Adrenal gland (tissue), 19 donors: ENCODE measurements at places on chromosomes 7 and 10. TPM values are rescaled to one million over a fixed set of nuclear protein-coding genes. Genes with fewer than 3 reads are reported as not detected.

The VPS26A gene
- 25.1 TPM for total RNA-seq

The PGAM2 gene
- 3.1 TPM for total RNA-seq

GRCh38 chr10:132723330-132723970 is 62.5 kb downstream of the NKX6-2 start:
- no peaks in the 10 kb centered on the region for H3K27me3 ChIP-seq
- peaks cover 14% of the 10 kb centered on the region for H3K36me3 ChIP-seq
- H3K4me3 ChIP-seq = no peak overlapping the region
- no peak for DNase-seq
- H3K27ac ChIP-seq = no peak overlapping the region

DNA sequence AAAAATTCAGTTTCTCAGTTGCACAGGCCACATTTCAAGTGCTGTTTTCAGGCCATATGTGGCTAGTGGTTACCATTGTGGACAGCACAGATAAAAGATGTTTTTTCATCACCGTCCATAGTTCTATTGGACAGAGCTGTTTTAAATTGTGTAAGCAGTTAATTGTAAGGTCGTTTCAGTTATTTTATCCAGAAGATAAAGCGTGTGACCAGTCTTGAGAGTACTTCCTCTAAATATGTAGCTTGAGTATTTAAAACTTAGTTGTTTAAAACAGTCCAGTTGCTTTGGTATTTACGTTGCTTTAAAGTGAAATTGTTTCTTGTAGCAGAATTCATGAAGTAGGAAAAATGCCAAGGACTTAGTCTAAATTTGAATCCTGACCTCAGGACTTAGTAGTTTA is 66.9 kb downstream of the ZNRF2 start:
- H3K4me1 ChIP-seq = peaks cover 5% of the 10 kb centered on the region
- no peaks in the 10 kb centered on the region for H3K36me3 ChIP-seq
- no peak for DNase-seq
- H3K4me3 ChIP-seq = no peak overlapping the region
- no peaks in the 10 kb centered on the region for H3K27me3 ChIP-seq
- no peak overlapping the region for H3K27ac ChIP-seq

- H3K4me3 ChIP-seq = no peak overlapping the region
- no peaks in the 10 kb centered on the region for H3K27me3 ChIP-seq
- no peaks in the 10 kb centered on the region for H3K4me1 ChIP-seq
- H3K27ac ChIP-seq = no peak overlapping the region
These were observed 7.7 kb downstream of the UBTD1 start for GRCh38 chr10:97506199-97506991.

DNA sequence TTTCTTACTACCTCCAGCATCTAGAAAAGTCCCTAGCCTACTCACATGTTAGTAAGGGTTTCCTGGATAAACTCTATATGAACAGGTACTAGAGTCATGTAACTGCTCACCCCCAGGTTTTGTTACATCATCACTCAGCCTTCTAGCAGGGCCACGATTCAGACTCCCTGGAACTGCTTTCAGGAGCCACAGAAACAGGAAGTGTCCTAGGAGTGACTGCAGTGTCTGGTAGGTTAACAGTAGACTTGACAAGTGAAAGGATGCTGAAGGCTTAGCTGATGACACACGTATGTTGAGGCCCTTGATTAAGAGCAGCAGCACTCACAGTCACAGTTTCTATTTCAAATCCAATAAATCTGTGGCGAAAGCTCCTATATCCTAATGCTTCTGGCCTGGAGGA is 101.2 kb downstream of the DNMBP start:
- H3K27me3 ChIP-seq = no peaks in the 10 kb centered on the region
- H3K36me3 ChIP-seq = no peaks in the 10 kb centered on the region
- H3K4me1 ChIP-seq = no peaks in the 10 kb centered on the region
- H3K27ac ChIP-seq = no peak overlapping the region
- H3K4me3 ChIP-seq = no peak overlapping the region
- DNase-seq = no peak

DNA sequence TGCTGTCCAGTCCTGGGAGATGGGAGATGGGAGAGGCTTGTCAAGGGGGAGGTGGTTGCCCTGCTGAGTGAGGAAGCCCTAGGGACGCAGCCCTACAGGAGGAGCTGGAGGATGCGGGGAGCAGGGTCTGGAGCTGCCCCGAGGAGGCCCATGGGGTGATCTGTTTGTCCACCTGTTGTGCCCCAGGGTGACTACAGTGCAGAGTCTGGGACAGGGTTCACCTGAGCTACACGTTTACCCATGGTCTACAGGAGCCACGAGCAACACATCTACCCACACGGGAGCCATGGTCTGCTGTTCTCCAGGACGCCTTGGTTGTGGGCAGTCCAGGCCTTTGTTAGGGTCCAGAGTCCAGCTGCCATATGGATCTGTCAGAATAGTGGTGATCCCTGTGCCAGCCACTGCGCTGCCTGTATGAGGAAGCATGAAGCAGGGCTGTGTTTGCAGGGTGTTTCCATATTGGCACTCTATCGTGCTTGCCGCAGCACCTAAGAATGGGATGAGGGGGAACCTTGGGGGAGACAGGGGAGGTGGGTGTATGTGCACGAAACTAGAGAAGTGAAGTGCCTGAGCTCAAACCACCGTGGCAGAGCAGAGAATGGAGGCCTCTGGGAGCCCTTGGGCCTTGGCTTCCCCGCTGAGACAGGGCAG is 23.7 kb downstream of the ZNF775 start:
- peaks cover 10% of the 10 kb centered on the region for H3K36me3 ChIP-seq
- H3K4me1 ChIP-seq = peaks cover 47% of the 10 kb centered on the region
- no peak for DNase-seq
- no peak overlapping the region for H3K27ac ChIP-seq
- no peaks in the 10 kb centered on the region for H3K27me3 ChIP-seq

- no peaks in the 10 kb centered on the region for H3K4me1 ChIP-seq
- H3K4me3 ChIP-seq = no peak overlapping the region
- no peaks in the 10 kb centered on the region for H3K27me3 ChIP-seq
- no peak overlapping the region for H3K27ac ChIP-seq
- H3K36me3 ChIP-seq = no peaks in the 10 kb centered on the region
- DNase-seq = no peak
These were observed 101.2 kb downstream of the RPS24 start for GRCh38 chr10:78134773-78135306.

The C10orf143 gene
- 3.1 TPM for total RNA-seq

DNA sequence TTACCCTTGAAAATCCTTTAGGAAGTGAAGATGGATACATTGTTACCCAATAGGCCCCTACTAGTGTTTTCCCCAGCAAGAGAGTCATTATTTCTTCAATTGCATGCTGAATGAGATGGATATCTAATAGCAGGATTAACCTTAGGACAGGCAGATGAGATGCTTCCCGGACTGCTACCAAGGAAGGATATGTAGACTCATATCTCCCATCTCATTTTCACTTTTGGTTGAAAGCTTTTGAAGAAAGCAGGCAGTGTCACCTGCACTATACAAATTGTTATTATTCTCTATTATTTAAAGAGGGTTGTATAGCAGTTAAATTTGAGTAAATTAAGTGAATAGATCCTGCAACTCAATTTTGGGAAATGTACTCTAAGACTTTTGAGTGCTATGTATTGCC is 17.0 kb upstream of the ARHGAP21 start:
- no peaks in the 10 kb centered on the region for H3K4me1 ChIP-seq
- no peaks in the 10 kb centered on the region for H3K36me3 ChIP-seq
- H3K27me3 ChIP-seq = no peaks in the 10 kb centered on the region

DNA sequence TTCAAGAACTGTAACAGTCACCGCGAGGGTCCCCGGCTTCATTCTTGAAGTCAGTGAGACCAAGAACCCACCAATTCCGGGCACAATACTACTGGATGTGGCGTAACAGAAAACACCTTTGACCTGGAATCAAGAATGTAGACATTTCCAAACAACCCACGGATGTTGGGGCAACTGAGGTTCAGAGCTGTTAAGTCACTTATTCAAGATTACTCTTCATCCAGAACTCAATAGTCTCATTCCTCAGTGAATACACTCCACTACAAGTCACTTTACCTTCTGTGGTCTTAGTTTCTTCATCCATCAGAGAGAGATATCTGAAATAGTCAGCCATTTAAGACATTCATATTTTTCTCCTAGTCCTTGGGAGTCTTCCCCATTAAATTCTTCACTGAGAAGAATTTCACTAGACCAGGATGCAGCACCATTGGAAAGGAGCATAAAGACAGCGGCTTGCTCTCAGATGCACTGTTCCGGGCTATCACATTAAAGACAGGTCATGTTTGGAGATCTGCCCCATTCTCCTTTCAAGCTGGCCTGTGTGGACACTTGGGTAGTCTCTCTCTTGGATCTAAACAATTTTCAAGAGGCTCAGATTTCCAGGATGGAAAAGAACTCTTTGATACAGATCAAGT is 32.3 kb upstream of the ARID5B start:
- no peak overlapping the region for H3K27ac ChIP-seq
- no peak for DNase-seq
- no peaks in the 10 kb centered on the region for H3K27me3 ChIP-seq
- H3K4me1 ChIP-seq = peaks cover 14% of the 10 kb centered on the region

GRCh38 chr10:112815269-112816032 is 134.6 kb upstream of the TCF7L2 start:
- no peaks in the 10 kb centered on the region for H3K27me3 ChIP-seq
- DNase-seq = no peak
- H3K36me3 ChIP-seq = no peaks in the 10 kb centered on the region
- peaks cover 21% of the 10 kb centered on the region for H3K4me1 ChIP-seq

- H3K4me1 ChIP-seq = no peaks in the 10 kb centered on the region
- H3K27ac ChIP-seq = no peak overlapping the region
- no peak overlapping the region for H3K4me3 ChIP-seq
- no peaks in the 10 kb centered on the region for H3K36me3 ChIP-seq
- no peaks in the 10 kb centered on the region for H3K27me3 ChIP-seq
- DNase-seq = no peak
These were observed 134.2 kb upstream of the AKR1E2 start for GRCh38 chr10:4691776-4692175.

GRCh38 chr7:84175461-84175860 is 19.1 kb downstream of the SEMA3A start:
- H3K36me3 ChIP-seq = no peaks in the 10 kb centered on the region
- DNase-seq = no peak
- H3K27ac ChIP-seq = no peak overlapping the region
- H3K4me1 ChIP-seq = no peaks in the 10 kb centered on the region
- H3K27me3 ChIP-seq = no peaks in the 10 kb centered on the region
- no peak overlapping the region for H3K4me3 ChIP-seq

- no peaks in the 10 kb centered on the region for H3K27me3 ChIP-seq
- DNase-seq = no peak
- no peak overlapping the region for H3K27ac ChIP-seq
- H3K4me3 ChIP-seq = no peak overlapping the region
- H3K4me1 ChIP-seq = no peaks in the 10 kb centered on the region
- H3K36me3 ChIP-seq = no peaks in the 10 kb centered on the region
These were observed 359.8 kb upstream of the LRRTM3 start for GRCh38 chr10:66565999-66566398.

DNA sequence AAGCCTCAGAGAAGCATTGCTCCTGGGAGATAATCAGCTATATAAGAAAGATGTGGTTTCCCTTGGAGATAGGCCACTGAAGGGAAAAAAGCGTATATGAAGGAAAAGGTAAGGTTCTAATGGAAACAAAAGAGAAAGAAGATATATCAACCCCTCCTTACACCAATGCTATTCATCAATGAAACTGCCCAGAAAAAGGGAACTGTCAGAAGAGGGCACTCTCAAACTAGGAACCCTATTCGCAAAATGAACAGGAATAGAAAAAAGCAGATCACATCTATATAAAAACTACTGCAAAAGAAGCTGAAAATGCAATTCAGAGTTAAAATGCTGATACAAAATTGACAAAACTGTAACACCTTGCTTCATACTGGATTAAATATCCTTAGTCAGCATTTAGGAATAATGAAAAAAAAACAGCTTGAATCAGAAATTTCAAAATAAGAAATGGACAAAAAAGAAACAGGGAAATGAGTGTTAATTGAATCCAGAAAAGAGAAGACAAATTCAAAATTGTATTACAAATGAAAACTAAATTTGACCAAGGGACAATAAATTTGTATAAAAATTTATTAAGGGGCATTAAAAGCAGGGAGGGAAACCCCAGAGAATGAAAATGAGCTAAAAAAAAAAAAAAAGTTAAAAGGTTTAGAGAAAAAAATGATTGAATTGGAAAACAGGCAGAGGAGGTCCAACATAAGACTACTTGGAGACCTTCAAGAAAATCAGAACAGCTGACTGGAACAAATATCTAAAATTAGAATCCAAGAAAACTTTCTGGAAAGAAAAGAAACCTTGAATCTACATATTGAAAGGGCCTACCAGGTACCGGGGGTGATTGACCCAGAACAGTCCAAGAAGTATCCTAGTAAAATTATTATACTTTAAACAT is 17.9 kb downstream of the NHLRC2 start:
- peaks cover 3% of the 10 kb centered on the region for H3K4me1 ChIP-seq
- H3K36me3 ChIP-seq = no peaks in the 10 kb centered on the region
- H3K4me3 ChIP-seq = no peak overlapping the region

The CLDN12 gene
- 56.3 TPM for total RNA-seq

The NME8 gene
- not detected for total RNA-seq

The NEUROG3 gene
- total RNA-seq = not detected

The GARIN1A gene
- total RNA-seq = 1.0 TPM

The CFAP69 gene
- total RNA-seq = 6.2 TPM

- H3K27ac ChIP-seq = no peak overlapping the region
- no peak for DNase-seq
- no peaks in the 10 kb centered on the region for H3K36me3 ChIP-seq
- no peaks in the 10 kb centered on the region for H3K4me1 ChIP-seq
- peaks cover 3% of the 10 kb centered on the region for H3K27me3 ChIP-seq
- H3K4me3 ChIP-seq = no peak overlapping the region
These were observed 144.6 kb upstream of the GPR26 start for GRCh38 chr10:123521556-123521955.

DNA sequence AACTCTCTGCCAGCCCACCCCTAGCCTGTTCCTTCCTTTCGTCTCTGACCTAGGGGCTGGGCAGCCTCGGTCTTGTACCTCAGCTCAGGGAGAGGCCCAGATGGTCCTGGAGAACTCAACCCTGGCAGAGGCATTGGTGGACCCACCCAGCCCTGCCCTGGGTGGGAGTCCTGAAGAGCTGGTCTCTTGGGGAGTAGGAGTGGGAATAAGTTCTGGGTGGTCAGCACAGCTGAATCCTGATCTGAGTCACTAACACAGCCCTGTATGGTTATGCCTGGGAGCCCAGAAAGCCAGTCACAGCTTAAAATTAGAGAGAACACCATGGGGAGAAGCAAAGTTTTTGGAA is 84.0 kb downstream of the SORBS1 start:
- no peaks in the 10 kb centered on the region for H3K36me3 ChIP-seq
- H3K27me3 ChIP-seq = no peaks in the 10 kb centered on the region
- no peak for DNase-seq
- peak overlapping the region; percentile 49 for H3K27ac ChIP-seq
- no peaks in the 10 kb centered on the region for H3K4me1 ChIP-seq

The DNA2 gene
- 1.3 TPM for total RNA-seq
